ENCODE measurements at places on chromosomes 5 and 9.

DNA sequence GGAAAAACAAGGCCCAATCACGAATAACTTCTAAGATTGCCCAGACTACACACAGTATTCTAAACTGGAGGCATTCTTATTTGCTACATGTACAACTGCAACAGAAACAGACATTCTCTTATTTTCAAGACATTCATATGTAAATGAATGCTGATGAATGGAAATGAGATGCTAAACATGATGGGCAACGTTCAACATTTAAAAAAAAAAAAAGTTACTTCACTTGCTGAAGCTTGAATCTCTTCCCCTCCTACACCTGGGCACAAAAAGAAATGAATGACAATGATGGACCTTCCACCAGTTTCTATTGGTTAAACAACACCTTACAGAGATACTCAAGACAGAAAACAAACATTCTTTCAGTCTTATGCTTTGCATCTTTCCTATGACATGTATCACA is 160.5 kb downstream of the BNC2 start:
- DNase-seq = no peak

DNA sequence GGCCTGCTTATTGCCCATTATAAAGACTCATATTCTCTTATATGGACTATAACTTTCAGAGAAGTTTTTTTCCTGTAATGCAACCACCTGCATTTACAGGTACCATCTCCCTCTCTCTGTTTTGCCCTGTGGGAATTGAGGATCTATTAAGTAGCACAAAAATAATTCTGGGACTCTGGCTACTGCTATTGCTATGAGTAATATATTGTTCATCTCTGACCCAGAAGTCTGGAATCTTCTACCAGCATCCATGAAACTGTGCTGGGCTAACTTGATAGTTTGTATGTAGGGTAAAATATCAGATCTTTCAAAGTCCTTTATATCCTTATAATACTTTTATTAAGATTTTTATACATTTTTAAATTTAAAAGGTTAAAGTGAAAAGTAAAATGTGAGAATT is 607.2 kb downstream of the EFNA5 start:
- DNase-seq = no peak

DNA sequence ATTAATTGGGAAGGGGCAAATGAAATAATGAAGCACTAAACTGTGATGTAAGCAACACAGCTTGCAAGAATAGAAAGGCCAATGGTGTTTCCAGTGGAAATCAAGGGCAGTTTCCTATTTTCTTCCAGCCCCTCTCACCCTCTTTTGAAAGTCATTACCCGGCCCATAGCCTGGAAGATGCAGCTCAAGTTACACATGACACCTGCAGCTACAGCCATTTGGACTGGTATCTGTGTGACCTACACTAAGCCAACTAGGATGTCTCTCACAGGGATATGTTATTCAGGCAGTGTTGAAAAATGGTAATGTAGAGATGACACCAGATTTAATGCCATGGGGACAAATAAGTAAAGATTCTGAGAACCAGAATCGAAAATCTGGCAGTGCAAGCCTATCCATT is 439.4 kb upstream of the ZNF462 start:
- no peak for DNase-seq

DNA sequence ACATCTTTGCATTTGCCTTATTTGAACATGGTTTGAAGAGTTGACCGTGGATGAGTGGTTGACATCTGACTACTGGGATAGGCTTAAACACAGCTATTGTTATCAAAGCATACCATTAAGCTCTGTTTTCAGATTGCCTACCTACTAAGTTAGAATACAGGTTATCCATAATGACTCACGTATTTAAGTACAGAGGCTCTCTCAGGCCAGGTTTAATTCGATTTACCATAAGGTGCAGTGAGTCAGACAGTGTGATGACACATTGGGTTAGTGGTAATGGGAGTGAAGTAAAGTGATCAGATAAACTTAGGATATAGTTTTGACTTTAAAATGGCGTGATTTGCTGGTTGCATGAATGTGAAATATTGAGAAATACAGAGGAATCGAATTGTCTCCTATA is 732.0 kb upstream of the CTNND2 start:
- DNase-seq = no peak

DNA sequence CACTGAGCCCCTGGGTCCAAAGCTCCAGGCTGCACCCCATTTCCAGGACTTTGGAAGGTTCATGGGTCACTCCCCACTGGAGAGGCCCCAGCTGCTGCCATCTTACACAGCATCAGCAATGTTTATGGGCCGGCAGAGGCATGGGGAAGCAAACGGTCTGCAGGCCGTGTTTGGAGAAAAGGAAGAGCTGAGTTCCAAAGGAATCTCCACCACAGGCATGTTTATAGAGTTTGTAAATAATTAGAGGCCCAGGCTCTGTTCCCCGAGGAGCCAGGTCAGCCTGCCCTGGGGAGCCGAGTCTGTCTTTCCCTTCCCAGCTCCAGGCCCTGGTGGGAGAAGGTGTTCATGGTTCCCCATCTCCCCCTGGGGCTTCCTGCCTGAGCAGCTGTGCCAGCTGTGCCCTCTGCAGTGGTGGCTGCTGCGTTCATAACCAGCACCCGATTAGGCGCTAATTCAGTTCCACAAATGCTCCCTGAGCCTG is 64.8 kb downstream of the COL27A1 start:
- DNase-seq = no peak

DNA sequence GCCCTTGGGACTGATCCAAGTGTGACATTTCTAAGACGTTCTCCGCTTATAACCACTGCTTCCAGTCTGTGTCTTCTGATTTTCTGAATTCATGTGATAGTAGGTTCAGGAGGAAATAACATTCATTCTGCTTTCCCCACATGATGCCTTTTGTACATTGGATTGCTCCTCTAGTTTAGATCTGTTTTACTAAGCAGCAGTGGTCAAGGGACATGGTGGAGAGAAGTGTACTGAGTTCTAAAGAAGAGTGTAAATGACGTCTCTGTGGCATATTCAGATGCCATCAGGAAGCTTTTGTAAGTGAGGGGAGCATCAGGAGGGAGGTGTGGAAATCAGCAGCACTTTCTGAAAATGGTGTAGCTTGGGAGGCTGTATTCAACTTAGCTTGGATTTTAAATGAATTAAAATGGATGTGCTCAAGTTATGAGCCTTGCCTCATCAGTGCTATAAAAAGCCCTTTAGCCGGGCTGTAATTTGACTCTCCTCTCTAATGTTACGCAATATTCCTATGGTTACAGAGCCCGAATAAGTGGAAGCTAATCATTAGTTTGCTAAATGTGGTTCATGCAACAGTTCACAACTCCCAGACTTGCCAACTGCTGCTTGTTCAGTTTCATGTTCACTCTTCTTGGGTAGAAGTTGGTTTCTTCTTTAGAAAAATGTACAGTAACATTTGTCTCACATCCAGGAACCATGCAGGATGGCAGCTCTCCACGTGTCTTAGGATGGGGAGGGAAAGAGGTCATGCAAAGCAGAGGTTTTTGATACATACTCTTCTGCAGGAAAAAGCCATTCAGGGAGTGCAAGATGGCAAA is 281.3 kb downstream of the ARHGAP26 start:
- peak; percentile 20 for DNase-seq

DNA sequence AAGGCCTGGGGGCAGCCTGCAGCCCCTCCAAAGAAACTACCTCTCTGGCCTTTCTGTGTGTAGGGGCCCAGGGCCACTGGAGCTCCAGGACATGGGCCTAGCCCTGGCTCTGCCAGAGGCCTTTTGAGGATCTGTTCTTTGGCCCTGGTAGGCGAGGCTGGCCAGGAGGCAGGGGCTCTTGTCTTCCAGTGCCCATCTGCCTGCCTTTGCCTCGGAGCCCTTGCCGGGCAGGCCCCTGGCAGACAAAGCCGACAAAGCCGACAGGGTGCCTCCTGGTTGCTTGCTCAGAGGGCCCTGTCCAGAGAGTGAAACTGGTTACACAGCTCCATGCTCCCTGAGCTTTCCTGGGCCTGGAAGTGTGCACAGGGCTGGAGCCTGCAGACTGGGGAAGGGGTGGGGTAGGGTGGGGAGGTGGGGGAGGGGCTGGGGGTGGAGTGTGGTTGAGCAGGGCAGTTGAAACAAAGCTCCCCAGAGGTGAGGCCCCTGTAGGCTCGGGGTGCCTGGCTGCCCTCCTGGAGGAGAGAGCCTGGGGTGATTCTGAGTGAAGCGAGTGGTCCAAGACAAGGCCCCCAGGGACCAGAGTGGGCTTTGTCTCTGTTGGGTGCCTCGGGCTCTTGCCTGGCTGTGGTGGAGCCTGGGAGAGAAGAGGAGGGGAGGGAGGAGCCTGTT is 29.3 kb downstream of the PTPA start:
- DNase-seq = peak; percentile 21

GRCh38 chr9:126788046-126788445 is 16.8 kb upstream of the ZBTB43 start:
- DNase-seq = no peak

DNA sequence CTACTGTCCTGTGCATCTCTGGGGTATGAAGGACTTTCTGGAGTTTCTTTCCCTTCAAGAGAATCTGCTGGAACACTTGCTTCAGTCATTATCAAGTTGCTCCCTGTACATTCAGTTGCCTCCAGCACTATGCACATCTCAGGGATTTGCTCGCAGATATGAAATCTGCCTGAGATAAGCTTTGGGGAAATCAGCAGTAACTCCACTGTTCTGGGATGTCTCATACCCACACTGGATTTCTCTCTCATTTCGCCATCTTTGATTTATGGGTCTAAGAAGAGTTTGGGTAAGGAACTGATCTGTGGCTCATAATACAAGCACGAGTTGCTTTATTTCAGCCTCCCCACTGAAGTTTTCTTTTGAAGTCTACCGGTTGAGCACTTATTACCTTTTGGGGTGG is 585.6 kb downstream of the PSAT1 start:
- DNase-seq = no peak

GRCh38 chr9:137367506-137368430 is 55.2 kb downstream of the EXD3 start:
- DNase-seq = no peak

GRCh38 chr5:29134418-29134817 is 2059.1 kb upstream of the CDH6 start:
- DNase-seq = no peak

DNA sequence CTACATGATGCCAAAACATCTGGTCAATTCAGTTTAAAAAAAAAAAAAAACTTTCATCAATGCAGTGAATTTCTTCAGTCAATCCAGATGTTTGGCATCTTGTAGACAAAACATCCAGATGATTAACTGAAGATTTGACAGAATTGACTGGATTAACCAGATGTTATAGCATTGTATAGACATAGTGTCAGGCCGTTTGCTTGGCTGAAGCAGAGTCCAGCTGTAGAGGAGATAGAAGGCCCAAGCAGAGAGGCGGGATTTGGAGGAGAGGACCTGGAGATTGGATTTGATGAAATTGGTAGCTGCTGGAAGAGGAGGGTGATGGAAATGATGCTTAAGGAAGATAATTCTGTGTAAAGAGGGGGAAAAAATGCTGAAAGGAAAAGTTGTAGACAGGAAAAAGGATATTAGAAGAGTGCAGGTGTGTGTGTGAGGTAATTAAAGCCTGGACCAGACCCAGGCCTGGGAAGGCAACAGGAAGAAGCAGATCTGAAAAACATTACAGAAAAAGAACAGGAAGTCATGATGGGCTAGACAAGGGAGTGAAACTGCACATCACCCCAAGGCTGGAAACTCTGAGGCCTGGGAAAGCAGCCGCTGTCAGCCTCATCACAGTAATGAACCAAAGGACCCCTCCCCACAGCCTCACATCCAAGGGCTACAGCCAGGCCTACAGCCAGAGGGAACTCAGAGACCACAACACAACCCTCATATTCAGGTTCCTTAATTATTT is 258.3 kb downstream of the CWC27 start:
- no peak for DNase-seq

DNA sequence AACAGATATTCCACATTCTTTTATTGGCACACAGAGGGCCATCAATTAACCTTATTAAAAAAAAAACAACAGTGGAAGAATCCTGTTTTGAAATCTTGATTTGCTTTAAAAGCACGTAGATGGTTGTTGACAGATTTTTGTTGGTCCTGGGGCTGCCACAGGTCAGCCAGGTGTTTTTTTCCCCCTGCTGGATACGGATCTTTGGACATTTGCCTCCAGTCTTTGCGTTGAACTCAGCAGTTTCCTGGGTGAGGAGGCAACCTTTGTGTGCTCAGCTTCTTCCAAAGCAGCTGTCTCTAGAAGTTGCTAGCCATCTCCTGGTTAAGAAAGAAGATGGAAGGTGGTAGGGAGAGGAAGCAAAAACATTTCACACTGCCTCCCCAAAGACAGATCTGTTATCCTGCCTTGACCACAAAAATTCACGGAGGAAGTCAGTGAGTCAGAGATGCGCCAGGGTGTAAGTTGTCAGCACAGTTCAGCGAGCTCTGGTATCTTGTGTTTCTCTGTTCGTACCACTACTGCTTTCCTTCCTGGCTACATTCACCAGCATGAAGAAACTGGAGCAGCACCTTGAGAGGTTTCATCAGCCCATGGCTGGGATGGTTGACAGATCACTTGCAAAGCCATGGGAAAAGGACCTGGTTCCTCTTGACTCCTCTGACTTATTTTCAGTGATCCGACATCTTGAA is 207.3 kb downstream of the ARHGAP26 start:
- no peak for DNase-seq

GRCh38 chr9:88236511-88237478 is 98.5 kb upstream of the SPATA31C2 start:
- DNase-seq = no peak

DNA sequence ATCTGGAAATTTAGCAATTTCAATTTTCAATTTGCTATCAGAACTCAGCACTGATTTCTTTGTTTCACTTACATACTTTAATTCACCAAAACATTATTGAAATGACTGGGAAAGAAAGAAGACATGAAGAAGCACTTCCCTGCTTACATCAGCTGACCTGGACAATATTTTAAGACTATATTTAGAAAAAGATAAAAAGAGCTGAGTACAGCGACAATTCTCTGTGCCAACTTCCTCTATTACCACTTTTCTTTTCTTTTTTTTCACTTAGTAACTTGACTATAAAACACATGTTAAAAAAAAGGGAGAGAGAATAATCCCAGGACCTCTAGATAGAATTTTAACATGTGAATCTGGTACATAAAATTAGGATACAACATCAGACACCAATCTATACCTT is 35.6 kb downstream of the MEF2C start:
- DNase-seq = no peak

GRCh38 chr5:14266171-14266570 is 123.0 kb downstream of the TRIO start:
- no peak for DNase-seq

DNA sequence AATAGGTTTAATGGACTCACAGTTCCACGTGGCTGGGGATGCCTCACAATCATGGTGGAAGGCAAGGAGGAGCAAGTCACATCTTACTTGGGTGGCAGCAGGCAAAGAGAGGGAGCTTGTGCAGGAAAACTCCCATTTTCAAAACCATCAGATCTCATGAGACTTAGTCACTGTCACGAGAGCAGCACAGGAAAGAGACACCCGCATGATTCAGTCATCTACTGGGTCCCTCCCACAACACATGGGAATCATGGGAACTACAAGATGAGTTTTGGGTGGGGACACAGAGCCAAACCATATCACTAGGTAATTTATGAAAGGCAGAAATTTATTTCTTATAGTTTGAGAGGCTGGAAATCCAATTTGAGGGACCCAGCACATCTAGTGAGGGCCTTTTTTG is 40.0 kb downstream of the MTREX start:
- DNase-seq = no peak

GRCh38 chr5:139378101-139378825 is 4.8 kb downstream of the SLC23A1 start:
- DNase-seq = no peak

GRCh38 chr9:78463750-78464149 is 166.8 kb downstream of the PSAT1 start:
- DNase-seq = no peak
